GM12865 (cell line): ENCODE measurements at places on chromosomes 6 and 20.

DNA sequence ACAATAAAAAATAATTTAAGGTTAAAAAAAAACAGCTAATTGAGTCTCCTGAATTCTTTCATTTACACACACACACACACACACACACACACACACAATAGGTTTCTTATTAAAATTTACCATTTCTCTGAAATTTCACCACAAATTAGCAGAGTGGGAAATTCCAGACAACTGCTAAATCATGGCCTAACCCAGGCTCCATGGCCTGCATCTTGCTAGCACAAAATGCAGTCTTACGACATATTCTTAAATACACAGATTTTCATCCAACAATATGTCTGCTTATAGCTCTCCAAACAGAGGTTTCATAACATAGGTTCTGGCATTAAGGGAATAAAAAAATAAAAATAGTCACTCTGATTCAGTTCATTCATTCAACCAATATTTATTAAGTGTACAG, 46.9 kb downstream of the SOD2 start:
- no peak for DNase-seq

DNA sequence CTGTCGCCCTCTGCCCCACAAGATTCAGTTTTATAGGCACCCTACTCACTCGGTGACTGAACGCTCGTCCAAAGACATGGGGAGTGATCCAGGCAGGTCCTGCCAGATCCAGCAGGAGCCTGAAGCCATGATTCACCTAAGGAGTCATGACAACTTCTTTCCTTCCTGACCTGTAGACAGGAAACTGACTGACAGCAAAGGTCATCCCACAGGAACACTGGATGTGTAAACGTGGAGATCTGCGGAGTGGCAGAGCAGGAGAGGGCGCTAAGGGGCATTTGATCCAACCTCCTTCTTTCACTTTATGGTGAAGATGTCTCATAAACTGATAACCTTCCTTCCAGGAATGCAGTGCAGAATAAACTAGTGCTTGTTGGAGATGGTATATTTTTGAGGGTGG, 192.2 kb downstream of the GJA10 start:
- no peak for DNase-seq

DNA sequence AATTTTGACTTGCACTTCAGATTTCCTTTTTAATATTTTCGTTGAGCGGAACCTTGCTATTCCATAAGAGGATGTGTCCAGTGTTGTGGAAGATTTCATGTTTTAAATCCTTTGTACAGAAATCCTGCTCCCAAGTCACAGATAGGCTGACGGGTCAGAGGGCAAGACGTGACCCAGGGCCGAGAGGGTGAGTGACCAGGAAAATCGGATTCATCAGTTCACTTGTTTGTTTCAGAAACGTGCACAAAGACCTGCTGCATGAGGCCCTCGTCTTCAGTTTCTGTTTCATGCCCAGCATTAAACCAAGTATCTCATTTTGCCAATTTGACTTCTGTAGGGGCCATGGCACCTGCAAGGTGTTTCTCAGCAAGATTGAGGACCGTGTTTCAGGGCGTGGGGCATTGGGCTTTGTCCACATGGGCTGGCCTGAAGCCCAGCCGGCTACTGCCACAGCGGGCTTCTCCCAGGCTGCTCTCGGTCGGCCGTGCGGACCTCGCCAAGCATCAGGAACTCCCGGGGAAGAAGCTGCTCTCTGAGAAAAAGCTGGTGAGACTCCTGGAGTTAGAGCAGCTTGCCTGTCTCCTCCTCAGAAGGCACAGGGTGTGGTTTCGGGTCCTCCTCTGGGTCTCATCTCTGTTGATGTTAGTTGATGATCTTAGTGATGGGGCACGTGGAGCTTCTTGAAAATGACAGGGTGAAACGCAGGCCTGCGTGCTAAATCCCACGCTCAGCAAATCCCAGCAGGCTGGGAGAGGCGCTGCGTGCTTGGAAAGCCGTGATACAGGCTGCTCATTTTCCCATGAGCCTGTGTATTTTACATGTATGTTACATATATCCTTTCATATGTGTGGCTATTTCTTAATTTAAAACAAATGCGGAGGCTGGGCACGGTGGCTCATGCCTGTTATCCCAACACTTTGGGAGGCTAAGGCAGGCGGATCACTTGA, 10.5 kb downstream of the MTG2 start:
- no peak for DNase-seq

- DNase-seq, result no peak
These were observed 56.5 kb downstream of the QRSL1 start for GRCh38 chr6:106685833-106686232.

DNA sequence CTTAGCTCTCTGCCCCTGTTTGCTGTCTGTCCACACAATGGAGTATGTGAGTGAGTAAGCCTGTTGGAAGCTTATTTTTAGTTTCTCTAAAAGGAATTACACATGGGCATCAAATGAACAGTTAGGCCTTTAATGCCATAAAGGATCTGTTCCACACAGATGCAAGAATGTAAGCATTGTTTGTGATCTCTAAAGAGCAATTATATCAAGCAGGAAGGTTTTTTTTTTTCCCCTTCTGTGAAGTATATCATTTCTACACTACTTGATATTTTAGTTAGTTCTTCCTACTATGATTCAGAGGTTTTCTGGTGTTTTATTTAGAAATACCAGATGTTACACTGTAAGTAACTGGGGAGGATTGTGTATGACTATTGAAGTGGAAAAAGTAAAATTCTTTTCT, 627.5 kb downstream of the COL12A1 start:
- DNase-seq, result no peak

DNA sequence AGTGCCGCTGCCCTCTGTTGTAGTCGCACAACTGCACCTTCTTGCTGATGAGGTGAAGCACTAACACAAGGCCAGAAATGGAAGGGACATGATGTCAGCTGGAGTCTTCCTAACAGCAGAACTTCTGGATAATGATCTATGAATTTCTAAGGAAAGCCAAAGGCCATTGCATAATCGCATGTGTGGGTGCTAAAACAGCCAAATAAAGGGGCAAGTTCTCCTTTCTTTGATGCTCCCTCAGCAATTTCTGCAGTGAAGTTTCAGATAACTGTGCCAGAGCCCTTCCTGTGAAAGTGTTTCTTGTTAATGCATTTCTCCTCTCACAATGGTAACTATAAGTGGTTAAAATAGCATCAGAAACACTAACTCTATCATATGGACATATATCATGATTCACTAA, 8.0 kb upstream of the F13A1 start:
- no peak for DNase-seq

DNA sequence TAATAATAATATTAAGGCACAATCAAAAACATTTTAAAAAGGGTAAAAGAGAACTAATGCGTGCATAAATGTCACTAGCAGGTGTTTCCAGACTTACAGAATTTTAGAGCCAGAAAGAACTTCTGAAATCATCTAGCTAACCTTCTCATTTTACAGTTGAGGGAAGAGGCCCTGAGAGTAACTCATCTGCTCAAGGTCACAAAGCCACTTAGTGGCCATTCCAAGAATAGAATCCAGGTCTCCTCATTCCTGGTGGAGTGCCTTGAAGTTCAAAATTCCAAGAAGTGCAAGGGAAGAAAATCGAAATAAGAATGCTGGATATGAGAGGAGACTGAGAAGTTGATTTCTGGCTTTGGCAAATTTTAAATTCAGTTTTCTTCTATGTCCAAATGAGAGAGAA, 3.2 kb upstream of the KIAA0408 start:
- no peak for DNase-seq

DNA sequence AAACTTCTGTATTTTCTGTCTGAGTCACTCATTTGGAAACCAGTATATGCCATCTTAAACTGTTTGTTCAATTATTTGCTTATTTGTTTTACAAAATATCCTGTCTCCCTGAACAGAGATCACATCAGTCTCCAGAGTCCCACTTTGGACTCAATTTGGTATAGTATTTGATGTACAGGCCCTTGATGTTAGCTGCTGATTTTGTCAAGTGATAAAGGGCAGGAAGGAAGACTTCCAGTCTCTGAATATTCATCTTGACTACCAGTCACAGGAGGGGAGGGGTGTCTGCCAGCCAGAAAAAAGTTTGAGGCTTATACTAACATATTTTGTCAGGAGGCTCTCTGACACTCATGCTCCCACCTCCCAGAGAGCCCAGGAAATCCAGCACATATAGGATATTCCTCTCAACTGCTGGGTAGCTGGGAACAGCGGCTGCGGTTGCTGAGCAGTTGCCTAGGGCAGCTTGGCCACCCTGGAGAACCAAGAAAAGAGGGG, 376.8 kb upstream of the RUNX2 start:
- DNase-seq, result no peak

DNA sequence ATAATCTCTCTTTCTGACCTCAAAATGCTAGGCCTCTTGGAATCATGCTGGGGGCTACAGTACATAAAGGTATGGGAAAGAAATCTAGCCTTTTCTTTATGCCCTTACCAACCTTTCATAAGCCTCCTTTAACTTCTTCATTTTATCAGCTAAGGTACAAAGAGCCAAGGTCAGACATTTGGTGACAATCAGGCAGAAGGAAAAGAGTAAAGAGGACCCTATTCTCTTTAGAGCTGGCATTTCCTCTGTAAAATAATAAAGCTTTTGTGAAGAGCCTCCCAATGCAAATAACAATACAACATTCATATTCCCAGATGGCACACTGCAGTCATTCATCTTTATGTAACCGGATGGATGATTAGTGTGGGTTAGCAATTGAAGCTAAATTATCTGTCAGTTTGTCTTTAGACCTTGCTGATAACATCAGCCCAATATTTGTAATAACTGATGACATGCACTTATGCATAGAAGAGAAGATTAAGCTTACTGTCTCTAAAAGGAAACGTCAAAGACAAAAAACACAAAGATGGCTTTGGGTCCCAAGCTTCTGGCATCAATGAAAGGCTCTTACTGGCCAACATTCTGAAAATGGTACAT, 163.1 kb downstream of the IBTK start:
- DNase-seq, result no peak

DNA sequence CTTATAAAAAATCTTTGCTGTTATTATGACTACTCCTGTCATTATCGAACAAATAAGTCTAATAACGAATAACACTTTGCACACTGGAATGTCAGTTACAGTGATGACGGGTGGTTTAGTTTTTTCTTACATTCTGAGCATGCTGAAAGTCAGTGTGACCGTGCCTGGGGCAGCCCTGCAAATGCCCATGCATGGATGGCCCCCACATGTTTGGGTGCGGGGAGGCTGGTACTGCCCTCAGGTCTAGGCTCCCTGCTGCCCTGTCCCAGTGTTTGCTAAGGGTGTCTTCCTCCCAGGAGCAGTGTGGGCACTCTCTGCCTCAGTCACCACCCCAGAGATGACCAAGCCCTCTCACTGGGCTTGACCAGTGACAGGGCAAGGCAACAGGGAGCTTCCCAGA, 3.0 kb downstream of the CSTL1 start:
- DNase-seq, result no peak

GRCh38 chr20:25065625-25066338, 7.8 kb upstream of the ACSS1 start:
- DNase-seq, result peak; percentile 79

DNA sequence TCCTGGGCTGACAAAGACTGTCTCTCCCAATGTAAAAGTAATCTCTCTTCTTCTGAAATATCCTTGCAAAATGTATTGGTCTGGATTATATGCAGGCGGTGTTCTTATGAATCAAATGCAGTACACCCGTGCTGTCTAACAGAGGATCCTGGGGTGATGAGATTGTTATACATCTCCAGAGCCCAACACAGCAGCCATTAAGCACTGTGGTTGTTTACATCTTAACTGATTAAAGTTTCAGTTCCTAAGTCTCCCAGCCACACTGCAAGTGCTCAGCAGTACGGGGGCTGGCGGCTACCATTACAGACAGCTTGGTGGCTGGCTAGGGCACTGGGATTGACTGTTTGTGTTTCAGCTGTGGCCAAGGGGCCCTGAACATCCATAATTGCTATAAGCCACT, 7.0 kb downstream of the UNC93A start:
- peak; percentile 9 for DNase-seq

DNA sequence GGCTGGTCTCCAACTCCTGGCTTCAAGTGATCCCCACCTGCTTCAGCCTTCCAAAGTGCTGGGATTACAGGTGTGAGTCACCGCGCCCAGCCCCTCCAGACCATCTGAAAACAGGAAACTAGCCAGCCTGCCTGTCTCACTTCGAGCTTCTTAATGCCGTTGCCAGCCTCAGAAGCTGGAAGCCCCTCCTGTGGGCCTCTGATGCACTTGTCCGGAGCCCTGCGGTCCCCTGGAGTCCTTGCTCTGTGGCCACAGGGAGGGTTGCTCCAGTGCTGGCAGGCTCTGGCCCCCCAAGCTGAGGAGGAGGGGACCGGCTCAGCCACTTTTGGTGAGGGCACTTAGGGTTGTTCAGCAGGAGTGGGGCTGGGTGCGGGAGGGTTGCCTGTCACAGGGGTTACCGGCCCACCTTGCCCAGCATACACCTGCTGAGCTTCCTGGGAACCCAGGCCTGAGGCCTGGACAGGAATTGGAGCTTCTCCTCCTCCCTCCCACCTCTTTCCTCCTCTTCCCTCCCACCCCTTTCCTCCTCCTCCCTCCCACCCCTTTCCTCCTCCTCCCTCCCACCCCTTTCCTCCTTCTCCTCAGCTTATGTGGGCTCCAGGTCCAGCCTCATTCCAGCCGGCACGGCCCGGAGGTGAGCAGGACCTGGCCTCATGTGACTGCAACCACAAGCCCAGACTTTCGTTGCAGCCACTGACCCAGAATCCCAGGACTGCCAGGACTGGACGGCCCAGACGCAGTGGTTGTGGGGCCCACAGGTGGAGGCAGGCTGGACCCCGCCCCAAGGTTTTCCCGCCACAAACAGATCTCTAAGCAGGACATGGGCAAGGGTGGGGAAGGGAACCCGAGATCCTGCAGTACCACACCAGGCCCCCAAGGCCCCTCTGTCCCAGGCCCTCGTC, 9.4 kb upstream of the BIRC7 start:
- DNase-seq, result no peak

DNA sequence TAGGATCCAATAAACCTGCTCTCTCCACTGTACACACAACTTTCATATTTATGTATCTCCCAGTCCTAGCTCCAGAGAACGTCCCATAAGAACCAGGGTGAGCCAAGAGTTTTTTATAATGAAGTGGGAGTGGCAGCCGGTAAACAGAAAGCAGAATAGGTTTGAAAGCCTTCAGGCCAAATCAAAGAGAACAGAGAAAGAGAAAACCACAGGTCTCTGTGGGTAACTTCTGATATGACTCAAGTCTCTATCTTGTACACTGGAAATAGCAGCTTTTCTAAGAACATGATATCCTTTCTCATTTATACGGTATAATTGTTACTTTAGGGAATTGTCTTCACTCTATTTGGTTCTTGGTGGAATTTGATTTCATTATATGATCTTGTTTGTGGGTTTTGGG, 273.6 kb downstream of the PACRG start:
- peak; percentile 74 for DNase-seq

DNA sequence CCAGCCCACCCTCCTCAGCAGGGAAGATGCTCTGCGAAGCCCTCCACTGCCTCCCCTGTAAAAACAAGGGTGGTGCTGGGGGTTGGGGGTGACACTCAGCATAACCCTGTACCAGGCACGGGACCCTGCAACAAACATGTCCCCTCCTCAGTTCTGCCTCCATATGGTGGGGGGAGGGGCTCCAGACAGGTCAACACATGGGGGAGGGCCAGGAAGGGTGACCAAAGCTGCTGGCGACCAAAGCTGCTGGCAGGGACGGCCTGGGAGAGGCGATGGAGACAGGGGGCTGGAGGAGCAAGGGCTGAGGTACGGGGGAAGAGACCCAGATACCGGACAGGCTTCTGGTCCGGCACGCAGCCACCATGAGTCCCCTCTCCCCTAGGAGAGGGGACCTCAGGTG, 123.2 kb downstream of the TAF4 start:
- DNase-seq, result no peak

- DNase-seq, result no peak
These were observed 179.2 kb downstream of the PREX1 start for GRCh38 chr20:48648482-48649051.
